K562 (cell line): ENCODE measurements at places on chromosomes 3 and 15. TPM values are rescaled to one million over a fixed set of nuclear protein-coding genes. Genes with fewer than 3 reads are reported as not detected.

DNA sequence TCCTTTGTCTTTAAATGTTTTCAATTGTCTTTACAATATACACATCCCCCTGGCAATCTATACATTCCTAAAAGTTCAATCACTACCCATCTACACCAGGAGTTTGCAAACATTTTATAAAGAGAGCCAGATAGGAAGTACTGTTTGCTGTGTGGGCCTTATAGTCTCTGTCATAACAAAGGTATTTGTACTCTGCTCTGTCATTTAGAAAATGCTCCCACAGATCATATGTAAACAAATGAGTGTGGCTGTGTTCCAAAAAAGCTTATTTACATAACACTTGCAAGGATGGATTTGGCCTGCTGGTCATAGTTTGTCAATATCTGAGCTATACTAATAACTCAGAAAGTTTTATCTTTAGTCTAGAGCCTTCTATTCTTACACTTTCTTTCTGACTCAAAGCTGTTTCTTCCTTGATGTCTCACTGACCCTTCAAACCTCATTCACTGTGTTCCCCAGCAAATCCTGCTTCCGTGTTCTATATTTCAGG is 511.9 kb downstream of the GBE1 start:
- no peak for DNase-seq

The PLCB2 gene
- total RNA-seq = 11.2 and 11.6 TPM in 2 replicates

GRCh38 chr15:81256916-81257315 is 60.2 kb downstream of the IL16 start:
- DNase-seq = peak; percentile 30

DNA sequence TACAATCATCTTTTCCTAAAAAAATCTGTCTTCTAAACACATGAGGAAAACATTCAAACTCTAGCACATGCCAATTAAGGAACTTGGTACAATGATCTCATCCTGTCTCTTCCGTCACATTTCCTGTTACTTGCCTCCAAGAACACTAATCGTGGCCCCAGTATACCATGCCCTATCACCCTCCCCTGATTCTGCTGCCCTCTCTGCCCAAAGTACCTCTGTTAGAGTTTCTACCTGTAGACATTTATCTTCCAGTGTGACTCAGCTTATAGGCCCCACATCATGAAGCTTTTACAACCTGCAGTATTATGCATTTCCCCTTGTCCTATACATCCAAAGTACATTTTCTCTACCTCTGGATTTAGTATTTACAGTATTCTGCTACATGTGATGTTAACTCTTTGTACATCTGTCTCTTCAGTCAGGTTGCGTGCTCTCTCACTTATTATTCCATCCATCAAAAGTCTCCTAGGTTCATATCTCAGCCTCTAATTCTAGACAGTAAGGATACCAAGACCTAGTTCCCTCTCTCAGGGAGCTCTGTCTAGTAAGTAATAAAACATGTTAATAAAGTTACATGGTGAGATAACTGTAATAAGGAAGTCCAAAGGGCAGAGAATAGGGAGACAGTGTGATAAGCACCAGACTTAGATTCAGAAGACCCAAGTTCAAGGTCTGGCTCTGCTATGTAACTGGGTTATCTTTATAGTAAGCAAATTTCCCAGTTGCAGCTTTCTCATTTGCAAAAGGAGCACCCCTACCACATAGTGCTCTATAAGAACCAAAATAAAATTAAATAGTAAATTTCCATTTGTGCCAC is 8.9 kb upstream of the SEMA6D start:
- DNase-seq = no peak

The IL5RA gene
- not detected in 2 replicates for total RNA-seq

GRCh38 chr3:10345911-10346310 is 25.0 kb upstream of the SEC13 start:
- DNase-seq = no peak

DNA sequence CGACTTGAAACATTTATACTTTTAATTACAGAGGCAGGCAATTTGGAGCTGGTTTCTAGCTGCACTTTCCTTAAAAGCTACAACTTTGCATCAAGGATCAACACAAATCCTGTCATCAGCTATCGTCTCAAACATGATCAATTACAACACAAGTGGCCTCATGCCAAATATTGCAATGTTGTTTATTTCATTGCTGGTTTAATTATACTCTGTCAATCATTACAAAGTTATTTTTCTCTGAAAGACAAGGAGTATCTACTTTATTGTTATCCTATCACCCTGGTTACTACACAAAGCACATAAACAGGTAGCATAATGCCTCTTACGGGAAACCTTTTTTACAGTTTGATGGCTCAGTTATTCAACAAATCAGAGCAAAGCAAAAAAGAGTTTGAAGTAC is 58.0 kb upstream of the FOXB1 start:
- no peak for DNase-seq

GRCh38 chr3:24846286-24846860 is 351.7 kb upstream of the THRB start:
- DNase-seq = no peak

The AHSG gene
- 0.69 and 1.2 TPM in 2 replicates for total RNA-seq

The IMP3 gene
- total RNA-seq = 113 and 124 TPM in 2 replicates

DNA sequence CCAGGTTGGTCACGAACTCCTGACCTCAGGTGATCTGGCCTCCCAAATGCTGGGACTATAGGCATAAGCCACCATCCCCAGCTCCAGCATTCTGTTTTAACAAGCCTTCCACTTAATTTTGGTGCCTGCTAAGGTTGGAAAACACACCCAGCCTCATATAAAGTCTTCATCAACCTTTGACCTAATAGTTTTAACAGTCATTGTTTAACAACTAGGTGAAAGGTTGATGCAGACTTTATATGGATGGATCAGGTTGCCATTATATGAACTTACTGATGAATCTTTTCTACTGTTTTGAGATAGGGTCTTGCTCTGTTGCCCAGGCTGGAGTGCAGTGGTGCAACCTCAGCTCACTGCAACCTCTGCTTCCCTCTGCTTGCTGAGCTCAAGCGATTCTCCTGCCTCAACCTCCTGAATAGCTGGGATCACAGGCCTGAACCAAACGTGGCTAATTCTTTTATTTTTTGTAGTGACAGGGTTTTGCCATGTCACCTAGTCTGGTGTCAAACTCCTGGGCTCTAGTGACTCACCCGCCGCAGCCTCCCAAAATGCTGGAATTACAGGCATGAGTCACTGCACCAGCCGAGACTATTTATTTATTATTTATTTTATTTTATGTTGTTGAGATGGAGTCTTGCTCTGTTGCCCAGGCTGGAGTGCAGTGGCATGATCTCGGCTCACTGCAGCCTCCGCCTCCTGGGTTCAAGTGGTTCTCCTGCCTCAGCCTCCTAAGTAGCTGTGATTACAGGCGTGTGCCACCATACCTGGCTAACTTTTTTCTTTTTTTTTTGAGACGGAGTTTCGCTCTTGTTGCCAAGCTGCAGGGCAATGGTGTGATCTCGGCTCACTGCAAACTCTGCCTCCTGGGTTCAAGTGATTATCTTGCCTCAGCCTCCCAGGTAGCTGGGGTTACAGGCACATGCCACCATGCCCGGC is 3.1 kb upstream of the RPAP1 start:
- no peak for DNase-seq

GRCh38 chr3:154955907-154956533 is 124.1 kb upstream of the MME start:
- no peak for DNase-seq

The INKA1 gene
- 11.1 and 11.2 TPM in 2 replicates for total RNA-seq

The HHLA2 gene
- not detected in 2 replicates for total RNA-seq

DNA sequence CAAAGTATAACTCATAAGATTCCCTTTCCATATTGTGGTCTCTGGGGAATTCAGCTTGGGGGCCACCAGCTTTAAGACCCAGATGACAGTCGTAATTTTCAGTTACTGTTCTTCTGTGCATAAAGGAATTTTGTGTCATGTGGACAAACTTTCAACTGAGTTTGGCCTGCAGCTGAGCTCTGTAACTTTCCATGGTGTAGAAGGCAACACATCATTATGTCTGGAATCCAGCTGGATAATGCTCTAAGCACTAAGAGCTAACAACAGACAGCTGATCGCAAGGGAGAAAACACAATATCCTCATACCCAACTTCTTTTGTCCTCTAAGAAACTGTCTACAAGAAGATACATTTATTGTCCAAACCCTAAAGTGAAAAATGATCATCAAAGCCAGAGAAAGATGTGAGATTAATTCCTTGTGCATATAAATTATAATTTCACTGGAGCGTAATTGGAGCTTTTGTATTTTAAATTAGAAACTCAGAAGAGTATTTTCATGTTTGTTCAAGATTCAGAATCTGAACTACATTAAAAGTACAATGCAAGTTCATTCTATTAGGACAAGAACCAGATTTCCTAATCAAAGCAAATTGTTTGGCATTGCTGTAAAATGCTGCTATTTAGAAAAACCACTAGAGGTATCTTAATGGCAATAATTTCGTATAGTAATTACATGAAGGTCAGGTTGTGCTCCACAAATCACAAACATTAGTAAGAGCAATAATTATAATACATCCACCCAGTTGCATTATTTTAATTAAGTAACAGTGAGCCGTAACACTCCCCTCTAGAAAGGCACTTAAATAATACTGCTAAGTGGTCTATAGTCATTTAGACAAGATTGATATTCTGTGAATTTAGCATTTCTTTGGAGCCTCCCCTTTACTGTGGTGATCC is 218.8 kb downstream of the ATP8B4 start:
- DNase-seq = no peak

DNA sequence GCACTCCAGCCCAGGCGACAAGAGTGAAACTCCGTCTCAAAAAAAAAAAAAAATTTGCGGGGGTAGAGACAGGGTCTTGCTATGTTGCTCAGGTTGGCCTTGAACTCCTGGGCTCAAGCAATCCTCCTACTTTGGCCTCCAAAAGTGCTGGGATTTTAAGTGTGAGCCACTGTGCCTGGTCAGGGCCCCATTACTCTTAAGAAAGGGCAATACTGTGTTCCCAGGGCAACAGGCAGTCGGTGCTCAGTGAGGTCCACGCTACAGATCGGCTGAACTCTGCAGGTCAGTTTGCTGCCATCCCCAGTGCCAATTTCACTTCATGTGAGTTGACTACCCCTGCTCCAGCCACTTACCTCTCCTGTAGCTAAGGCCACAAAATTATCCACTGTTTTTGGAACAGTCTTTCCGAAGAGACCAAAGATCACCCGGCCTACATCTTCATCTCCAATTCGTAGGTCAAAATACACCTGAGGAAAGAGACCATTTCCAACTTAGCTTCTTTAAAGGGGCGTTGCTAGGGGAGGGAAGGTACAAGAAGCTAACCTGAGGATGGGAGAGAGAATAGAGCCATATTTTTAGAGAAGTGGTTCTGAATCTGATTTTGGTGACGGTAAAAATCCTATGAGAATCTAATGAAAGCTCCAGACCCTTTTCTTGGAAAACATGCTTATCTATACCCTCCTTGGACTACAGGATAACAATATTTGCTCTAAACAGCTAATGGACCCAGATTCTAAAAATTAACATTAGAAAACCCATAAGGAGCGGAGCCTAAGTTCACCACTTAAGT is 939 bp downstream of the PPIB start:
- no peak for DNase-seq

GRCh38 chr3:126436826-126437717 is 38.6 kb downstream of the ZXDC start:
- no peak for DNase-seq

DNA sequence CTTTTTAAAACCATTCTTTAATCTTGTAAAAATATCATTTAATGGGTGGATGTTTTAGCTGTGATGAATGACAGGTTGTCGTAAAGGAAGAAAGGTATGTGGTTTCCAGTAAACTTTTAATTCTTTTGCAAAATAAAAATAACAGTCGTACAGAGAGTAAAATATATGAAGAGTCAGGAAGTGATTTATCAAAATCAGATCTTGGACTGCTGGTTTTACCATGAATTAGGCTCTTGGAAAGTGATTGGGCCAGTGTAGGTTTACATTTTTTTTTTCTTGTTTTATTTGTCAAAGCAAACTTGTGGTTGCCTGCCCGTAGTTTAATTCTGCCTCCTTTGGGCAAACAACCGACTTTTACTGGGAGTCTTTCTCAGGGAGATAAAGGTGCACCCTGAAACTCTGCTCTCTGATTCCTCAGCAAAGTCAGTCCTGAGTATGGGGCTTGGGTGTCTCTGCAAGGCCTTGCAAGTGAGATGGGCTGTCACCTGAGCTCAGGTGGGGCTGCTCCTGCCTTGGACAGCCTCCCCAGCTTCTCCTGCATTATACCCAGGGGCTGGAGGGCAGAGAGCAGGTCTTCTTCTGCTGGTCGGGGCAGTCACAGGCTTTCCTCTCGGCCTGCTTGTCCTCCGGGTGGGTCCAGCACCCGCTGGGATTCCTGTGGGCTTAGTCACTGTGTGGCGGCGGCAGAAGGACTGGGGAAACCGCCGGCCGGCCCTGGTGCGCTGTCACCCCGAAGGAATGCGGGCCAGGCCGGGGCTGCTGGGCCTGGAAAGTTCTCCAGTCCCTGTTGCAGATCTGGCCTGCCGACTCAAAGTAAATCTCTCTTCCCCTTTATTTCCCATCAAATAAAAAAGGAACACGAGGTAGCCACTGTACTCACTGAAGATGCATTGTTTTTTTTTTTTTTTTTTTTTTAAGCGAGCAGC is 79.0 kb downstream of the IGF1R start:
- no peak for DNase-seq

The TMEM158 gene
- 33.2 and 46.5 TPM in 2 replicates for total RNA-seq

The GOLGA6B gene
- total RNA-seq = not detected in 2 replicates

GRCh38 chr3:101979033-101979432 is 129.7 kb downstream of the NFKBIZ start:
- no peak for DNase-seq

DNA sequence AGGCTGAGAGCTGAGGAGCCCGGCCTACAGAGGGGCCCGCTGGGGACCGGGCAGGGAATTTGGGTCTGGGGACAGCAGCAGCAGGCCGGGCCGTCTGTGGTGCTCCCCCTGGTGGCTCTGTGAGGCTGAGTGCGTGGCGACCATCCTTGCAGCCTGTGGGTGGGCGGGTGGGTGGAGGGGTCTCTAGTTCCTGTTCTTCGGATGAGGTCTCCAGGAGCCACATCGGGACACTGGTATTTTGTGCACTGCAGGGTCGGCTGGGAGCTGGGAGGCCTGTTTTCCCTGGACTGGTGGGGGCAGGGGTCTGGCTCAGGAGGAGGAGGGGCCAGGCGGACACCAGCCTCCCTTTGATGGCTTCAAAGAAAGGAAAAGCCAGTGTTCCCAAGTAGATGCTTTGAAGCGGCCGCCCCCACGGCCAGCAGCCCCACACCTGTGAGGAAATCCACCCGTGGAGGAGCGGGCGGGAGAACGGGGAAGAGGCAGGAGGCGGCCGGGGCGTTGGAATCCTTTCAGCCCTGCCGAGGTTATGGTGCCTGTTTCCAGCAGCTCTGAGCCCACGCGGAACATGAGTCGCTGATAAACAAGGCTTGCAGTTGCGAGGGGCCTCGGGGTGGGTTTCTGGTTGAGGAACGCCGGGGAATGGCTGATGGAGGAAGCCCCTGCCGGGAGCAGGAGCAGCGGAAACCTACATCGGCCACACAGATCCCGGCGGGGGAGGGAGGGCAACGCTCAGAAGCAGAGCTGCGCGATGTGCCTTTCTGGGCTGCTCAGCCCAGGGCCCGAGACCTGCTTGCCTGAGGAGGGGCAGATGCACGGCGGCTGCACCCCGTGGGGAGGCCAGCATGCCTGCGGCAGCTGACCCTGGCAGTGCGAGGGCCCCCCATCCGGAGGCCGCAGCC is 154.3 kb downstream of the NSMCE3 start:
- DNase-seq = peak; percentile 51

The SOX2 gene
- total RNA-seq = 0.07 and 0.13 TPM in 2 replicates
